RKO (cell line): ENCODE measurements at places on chromosomes 2 and 18.
A peak's percentile ranks its signal among the peaks of the same experiment; 100 is the strongest.

GRCh38 chr18:36141576-36141975 lies 11.9 kb downstream of the ELP2 start:
- no peak for DNase-seq

DNA sequence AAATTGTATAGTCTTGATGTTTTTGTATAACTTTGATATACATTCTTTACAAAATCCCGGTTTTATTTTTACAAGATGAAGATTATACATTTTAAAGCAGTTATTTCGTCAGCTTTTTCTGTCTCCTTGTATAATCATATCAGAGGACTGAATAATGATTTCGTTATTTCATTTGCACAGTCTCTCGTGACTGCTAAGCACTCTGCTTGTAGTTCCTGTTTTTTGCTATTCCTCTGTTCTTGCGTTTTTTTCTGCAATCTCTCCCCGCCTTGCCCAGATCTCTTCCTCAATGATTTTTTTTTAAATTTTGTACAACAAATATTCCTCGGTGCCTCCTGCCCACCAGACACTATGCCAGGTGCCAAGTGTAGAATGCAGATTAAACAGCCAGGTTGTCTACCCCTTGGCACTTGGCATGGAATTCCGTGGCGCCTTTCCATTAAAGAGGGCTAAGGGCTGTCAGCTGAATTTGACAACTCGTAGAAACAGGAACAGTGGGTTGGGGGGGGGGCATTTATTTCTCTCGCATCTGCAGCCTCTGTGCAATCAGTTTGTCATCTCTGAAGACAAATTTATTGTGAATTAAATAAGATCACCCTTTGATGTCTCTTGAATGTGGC lies 69.6 kb downstream of the KLHL29 start:
- DNase-seq = no peak

DNA sequence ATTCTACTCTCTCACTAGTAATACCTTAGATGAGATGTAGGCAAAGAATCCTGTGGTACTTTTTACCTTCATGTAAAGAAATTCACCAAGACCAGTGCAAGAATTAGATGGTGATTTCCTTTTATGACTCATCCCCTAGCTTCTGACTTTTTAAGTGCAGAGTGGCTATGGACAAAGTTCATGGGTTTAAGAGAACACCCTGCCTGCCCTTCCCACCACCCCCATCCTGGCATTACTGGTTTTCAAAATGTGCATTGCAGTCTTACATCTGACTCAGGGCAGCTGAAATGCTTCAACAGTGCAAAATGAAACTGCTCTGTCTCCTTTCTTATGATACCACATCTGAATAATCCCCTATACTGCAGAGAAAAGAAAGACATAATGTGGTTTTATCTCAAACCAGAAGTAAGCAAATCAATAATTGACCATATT lies 22.6 kb downstream of the MAIP1 start:
- DNase-seq = peak; percentile 40

GRCh38 chr2:49924044-49924817 lies 769.9 kb upstream of the FSHR start:
- no peak for DNase-seq

DNA sequence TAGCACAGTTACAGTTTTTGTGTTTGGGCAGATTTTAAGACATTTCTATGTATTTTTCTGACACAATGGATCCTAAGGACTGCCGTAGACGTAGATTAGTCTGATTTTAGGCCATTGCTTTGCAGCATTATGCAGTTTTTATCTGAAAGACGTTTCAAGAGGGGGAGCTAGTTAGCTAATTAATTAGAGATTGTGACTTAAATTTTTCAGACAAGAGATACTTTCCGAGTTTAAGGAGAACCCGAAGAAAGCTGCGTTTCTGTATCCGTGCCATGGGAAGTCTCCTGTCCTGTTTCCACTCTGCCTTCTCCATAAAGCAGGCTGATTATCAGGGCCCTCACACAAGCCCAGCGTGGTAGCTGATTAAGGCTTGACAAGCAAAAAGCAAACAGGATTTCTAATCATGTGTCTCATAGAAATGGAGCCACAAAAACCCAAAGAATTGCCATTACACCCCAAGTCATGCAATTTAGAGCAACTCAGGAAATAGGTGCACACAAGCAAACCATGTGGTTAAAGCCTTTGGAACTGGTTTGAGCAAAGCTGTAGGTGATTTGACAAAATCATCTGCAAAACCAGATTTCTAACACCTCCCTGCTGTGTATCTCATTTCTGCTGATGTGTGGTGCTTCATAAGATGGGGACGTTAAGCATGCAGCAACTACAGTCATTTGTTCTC lies 808.1 kb downstream of the RNF144A start:
- no peak for DNase-seq

- DNase-seq = no peak
Measured at GRCh38 chr2:102277202-102277700, 34.1 kb upstream of the IL1RL1 start.

DNA sequence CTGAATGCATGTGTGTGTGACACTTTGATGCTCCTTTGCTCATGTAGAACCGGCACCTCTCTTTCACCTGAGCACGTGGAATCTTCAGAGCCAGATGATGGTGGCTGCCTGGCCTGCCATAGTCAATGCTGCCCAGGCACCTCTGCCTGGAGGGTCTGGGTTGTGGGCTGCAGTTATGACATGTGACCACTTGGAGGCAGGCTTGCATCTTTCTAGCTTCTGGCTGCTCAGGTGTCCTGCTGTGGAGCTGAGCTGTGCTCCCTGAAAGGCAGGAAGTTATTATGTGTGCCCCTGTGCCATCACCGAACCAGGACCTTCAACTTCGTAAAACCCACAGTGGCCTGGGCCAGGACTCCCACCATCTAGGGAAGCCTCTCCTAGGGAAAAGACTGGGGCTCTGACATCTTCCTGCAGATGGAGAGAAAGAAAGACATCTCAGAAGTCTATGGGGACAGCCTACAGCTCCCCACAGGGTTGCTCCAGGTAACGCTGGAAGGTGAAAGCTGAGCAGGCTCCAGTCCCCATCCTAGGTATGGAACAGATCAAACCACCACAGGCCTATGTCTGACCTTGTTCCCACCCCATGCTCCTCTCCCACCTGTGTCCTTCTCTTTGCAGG lies 30.2 kb downstream of the PSD4 start:
- peak; percentile 62 for DNase-seq

GRCh38 chr2:69147841-69148533 lies 135.0 kb downstream of the ANTXR1 start:
- no peak for DNase-seq

- DNase-seq = no peak
Measured at GRCh38 chr2:154532004-154532403, 166.5 kb upstream of the KCNJ3 start.

DNA sequence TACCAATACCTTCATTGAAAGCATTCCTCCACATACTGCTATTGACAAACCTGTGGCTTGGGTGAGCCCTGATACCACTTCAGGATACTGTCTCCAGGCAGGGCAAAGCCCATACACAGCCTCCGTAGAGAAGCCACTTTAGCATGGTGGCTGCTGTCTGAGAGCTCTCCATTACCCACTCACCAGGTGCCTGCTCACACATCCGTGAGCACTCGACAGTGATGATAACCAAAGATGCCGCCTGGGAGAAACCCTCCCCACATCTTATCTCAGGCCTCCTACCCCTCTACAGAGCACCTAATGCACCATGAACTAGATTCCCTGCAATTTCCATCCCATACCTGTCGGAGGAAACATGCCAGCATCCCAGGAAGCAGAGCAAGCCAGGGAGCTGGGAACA lies 57.6 kb upstream of the KLHL29 start:
- DNase-seq = no peak
